ENCODE measurements at places on chromosomes 4 and X. TPM values are rescaled to one million over a fixed set of nuclear protein-coding genes. Genes with fewer than 3 reads are reported as not detected.

- DNase-seq: no peak
Observed at GRCh38 chr4:104574371-104574770, 79.7 kb upstream of the CXXC4 start.

The PHOX2B gene
- polyA plus RNA-seq: not detected

DNA sequence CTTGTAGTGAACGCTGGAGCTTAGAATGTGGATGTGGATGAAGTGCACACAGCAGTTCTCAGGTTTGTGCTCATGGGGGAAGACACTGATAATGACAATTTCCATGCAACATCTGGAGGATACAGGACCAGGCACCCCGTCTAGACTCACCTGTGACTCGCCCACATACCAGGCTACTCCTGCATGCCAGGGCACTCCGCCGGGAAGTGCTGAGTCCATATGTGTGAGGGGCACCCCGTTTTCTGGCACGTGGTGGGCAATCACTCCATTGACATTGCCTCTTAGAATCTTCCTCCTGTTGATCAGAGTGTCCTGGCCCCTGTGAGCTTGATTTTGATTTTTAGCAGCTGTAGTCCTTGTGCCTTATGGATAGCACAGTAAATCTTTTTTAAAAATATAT is 90.9 kb upstream of the LRPAP1 start:
- no peak for DNase-seq

The LUZP4 gene
- not detected for polyA plus RNA-seq

The IGFBP7 gene
- not detected for polyA plus RNA-seq

The PAGE2 gene
- not detected for polyA plus RNA-seq

- DNase-seq: no peak
Observed at GRCh38 chrX:24283127-24283794, 30.6 kb downstream of the SUPT20HL2 start.

- DNase-seq: no peak
Observed at GRCh38 chr4:137961051-137961438, 281.1 kb downstream of the SLC7A11 start.

- no peak for DNase-seq
Observed at GRCh38 chrX:39476604-39477021, 621.1 kb downstream of the BCOR start.

The PLP2 gene
- polyA plus RNA-seq: 160 TPM

- DNase-seq: no peak
Observed at GRCh38 chr4:125041372-125041930, 273.3 kb upstream of the FAT4 start.

The CXCL11 gene
- not detected for polyA plus RNA-seq

GRCh38 chrX:115949900-115950822 is 220.4 kb upstream of the AGTR2 start:
- no peak for DNase-seq

The ASB11 gene
- polyA plus RNA-seq: not detected
